ENCODE measurements at places on chromosomes 3 and 15. TPM values are rescaled to one million over a fixed set of nuclear protein-coding genes. Genes with fewer than 3 reads are reported as not detected.
A peak's percentile ranks its signal among the peaks of the same experiment; 100 is the strongest.

- H3K27me3 ChIP-seq = no peaks in the 10 kb centered on the region
- no peak overlapping the region for H3K27ac ChIP-seq
- no peaks in the 10 kb centered on the region for H3K4me1 ChIP-seq
- H3K36me3 ChIP-seq = no peaks in the 10 kb centered on the region
These were observed 665 bp downstream of the TM4SF18 start for GRCh38 chr3:149332771-149333170.

CSPG5 gene
- 2.6 TPM for total RNA-seq

DNA sequence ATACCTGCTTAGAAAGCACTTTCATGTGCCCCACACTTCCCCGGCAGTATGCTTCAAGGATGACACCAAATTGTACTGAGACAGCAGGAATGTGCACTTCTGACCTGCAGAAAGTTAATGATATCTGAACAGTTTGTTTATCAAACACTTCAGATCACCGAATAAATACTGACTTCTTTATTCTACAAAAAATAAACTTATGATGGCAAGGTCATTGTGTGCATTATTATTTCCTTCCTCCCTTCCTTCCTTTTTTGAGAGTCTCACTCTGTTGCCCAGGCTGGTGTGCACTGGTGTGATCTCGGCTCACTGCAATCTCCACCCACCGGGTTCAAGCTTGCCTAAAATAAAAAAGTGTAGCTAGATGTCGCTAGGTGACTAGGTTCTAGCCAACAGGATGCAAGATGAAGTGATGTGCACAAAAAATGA lies 80.3 kb downstream of the FAIM start:
- DNase-seq = no peak
- no peaks in the 10 kb centered on the region for H3K4me1 ChIP-seq
- H3K27ac ChIP-seq = no peak overlapping the region
- H3K27me3 ChIP-seq = no peaks in the 10 kb centered on the region
- no peaks in the 10 kb centered on the region for H3K36me3 ChIP-seq
- no peak overlapping the region for H3K4me3 ChIP-seq

- H3K36me3 ChIP-seq = no peaks in the 10 kb centered on the region
- no peak for DNase-seq
- H3K4me3 ChIP-seq = no peak overlapping the region
- H3K27ac ChIP-seq = peak overlapping the region; percentile 28
- no peaks in the 10 kb centered on the region for H3K27me3 ChIP-seq
These were observed 335.9 kb downstream of the LPP start for GRCh38 chr3:188489639-188490405.

- H3K4me3 ChIP-seq = no peak overlapping the region
- H3K36me3 ChIP-seq = no peaks in the 10 kb centered on the region
- peaks cover 25% of the 10 kb centered on the region for H3K4me1 ChIP-seq
- H3K27me3 ChIP-seq = no peaks in the 10 kb centered on the region
- peak overlapping the region; percentile 33 for H3K27ac ChIP-seq
These were observed 171.9 kb downstream of the FMN1 start for GRCh38 chr15:33022629-33023028.

Data from transverse colon (tissue), 4 donors.